ENCODE measurements at places on chromosomes 6 and 20.

- DNase-seq = no peak
These were observed 11.5 kb upstream of the SSR1 start for GRCh38 chr6:7324520-7324919.

GRCh38 chr6:74626288-74626687 is 579.6 kb downstream of the COL12A1 start:
- DNase-seq = no peak

- DNase-seq = no peak
These were observed 86.2 kb downstream of the CFAP61 start for GRCh38 chr20:20138301-20139064.

DNA sequence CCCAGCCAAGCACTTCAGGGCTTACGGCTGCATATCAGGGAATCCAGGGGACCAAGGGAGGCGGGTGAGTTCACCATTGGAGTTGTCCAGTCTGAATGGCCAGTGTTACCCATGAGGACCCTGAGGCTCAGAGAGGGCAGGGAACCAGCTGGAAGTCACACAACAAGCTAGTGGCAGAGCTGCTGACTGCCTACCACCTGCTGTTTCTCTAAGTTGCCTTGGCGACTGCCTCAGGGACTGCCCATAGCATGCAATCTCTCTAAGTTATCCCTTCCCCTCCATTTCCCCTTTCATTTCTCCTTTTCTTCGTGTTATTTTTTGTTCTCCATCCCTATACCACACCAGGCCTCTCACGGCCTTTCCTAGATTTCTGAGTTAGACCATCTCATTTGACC is 71.8 kb upstream of the SIRPA start:
- DNase-seq = no peak

GRCh38 chr6:107665382-107665781 is 158.7 kb downstream of the SCML4 start:
- DNase-seq = no peak

GRCh38 chr20:17895641-17896171 is 72.9 kb downstream of the SNX5 start:
- peak; percentile 75 for DNase-seq

GRCh38 chr6:94175465-94175864 is 756.1 kb upstream of the EPHA7 start:
- DNase-seq = no peak

DNA sequence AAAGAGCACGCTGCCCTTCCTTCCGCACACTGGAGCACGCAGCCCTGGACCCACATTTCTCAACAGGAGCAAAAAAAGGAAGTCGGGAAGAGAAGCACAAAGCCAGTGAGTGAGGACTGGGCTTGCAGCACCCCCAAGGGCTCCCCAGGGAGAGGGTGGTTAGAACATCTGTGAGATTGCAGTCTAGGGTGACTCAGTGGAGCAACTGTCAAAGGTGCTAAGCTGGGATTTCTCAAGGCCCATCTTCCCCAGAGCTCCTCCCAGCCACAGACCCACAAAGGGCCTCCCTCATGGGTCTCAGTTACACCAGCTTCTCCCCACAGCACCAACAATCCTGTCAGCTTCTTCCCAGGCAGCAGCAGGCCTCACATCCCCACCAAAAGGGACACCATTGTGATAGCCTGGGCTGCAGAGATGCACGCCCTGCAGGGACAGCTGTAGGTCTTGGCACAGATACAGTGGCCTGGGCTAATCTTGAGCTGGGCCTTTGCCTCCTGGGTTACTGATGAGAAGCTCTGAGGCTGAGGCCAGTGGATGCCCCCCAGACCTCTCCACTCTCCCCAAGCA is 39.6 kb upstream of the CD93 start:
- no peak for DNase-seq

Measured in hindlimb muscle (tissue), 1 donor.